ENCODE measurements at places on chromosomes 7 and 10.

GRCh38 chr10:103605359-103606096, 112.0 kb downstream of the NEURL1 start:
- no peak for DNase-seq

- DNase-seq = no peak
These were observed 17.3 kb downstream of the GRM3 start for GRCh38 chr7:86660950-86661462.

GRCh38 chr7:150420242-150420641, 30.2 kb upstream of the GIMAP8 start:
- DNase-seq = no peak

GRCh38 chr10:122251459-122252255, 19.4 kb upstream of the BTBD16 start:
- no peak for DNase-seq

Data from NCI-H2029 (cell line).